Epithelial cell of alveolus of lung (primary cell): ENCODE measurements at places on chromosomes 6 and 20. TPM values are rescaled to one million over a fixed set of nuclear protein-coding genes. Genes with fewer than 3 reads are reported as not detected.

The CDK19 gene
- 8.3 and 16.6 TPM in 2 replicates for total RNA-seq

The TP53TG5 gene
- total RNA-seq = not detected in 2 replicates

The OPRM1 gene
- total RNA-seq = not detected in 2 replicates

The OR2H2 gene
- not detected in 2 replicates for total RNA-seq

The CALHM4 gene
- total RNA-seq = not detected in 2 replicates

The SIRPB2 gene
- total RNA-seq = not detected in 2 replicates

The LPIN3 gene
- total RNA-seq = 3.4 and 13.9 TPM in 2 replicates

The TOX2 gene
- 50.7 and 78.0 TPM in 2 replicates for total RNA-seq

The TRMT11 gene
- 14.1 and 14.6 TPM in 2 replicates for total RNA-seq

The LINC00237 gene
- total RNA-seq = not detected in 2 replicates
